ENCODE measurements at places on chromosomes 5 and 9. TPM values are rescaled to one million over a fixed set of nuclear protein-coding genes. Genes with fewer than 3 reads are reported as not detected.

Gene CDKN2B
- total RNA-seq = 0.33 TPM

Gene CHSY3
- total RNA-seq = 7.7 TPM

Gene NINJ1
- total RNA-seq = 40.0 TPM

Gene MAMDC4
- total RNA-seq = 8.1 TPM
